ENCODE measurements at places on chromosomes 1 and 21.

DNA sequence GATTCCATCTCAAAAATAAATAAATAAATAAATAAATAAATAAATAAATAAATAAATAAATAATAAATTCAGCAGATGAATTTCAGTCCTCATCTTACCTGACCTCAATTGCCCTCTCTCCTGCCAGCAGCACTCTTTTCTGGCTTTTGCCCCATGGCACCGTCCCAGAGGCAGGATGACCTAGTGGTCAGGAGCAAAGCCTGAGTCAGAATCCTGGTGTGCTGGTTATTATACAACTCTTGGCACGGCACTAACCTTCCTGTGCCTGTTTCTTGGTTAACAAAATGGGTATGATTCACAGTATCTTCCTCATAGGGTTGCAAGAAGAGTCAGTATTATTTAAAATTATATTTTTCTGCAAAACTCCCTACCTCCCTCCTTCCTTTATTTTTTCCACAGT is 43.0 kb downstream of the NKAIN1 start:
- no peak for DNase-seq

DNA sequence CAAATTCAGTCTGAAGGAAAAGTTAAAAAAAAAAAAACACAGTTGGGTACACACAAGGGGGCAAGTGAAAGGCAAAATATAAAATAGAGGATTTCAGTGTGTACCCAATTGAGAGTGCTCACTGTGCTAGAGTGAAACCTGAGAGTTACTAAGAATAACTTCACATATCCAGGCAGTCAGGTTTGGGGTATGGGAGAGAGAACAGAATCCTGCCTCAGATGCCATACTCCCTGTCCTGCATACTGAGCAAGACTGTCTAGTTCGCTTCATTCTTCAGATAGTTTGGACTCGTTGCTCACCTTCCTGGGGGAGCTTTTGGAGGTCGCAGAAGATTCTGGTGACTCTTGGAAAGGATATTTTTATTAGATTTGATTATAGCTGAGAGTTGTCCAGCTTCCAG is 20.4 kb downstream of the CEP85 start:
- DNase-seq = no peak

DNA sequence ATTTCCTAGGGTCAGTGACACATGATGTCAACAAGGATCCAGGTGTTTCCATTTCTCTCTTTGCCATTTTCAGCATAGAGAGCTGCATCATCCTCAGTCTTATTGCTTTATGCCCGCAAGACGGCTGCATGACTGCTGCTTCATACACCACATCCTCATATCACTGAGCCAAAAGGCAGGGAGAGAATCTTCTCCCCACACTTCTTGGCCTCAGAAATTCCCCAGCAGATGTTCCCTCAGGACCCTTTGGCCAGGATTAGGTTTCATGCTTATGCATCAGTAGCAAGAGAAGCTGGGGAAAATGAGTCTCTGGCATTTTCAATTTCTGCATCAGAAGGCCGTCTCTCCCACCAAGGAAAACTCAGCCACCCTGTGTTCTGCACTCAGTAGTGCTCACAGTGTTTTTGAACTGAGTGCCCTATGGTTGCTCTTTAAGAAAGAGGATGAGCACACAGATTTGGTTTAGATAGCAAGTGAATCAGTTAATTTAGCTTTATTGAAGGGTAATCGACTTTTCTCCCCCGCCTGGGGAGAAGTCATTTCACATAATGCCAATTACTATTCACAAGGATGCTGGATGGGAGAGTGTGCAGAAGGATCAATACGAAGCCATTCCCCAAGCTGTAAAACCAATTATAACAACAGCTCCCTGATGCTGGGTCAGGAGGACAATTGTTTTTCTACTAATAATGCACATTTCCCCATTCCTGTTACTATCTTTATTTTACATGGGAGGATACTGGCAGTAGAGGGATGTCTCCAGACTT is 360.2 kb downstream of the HHIPL2 start:
- DNase-seq = no peak

DNA sequence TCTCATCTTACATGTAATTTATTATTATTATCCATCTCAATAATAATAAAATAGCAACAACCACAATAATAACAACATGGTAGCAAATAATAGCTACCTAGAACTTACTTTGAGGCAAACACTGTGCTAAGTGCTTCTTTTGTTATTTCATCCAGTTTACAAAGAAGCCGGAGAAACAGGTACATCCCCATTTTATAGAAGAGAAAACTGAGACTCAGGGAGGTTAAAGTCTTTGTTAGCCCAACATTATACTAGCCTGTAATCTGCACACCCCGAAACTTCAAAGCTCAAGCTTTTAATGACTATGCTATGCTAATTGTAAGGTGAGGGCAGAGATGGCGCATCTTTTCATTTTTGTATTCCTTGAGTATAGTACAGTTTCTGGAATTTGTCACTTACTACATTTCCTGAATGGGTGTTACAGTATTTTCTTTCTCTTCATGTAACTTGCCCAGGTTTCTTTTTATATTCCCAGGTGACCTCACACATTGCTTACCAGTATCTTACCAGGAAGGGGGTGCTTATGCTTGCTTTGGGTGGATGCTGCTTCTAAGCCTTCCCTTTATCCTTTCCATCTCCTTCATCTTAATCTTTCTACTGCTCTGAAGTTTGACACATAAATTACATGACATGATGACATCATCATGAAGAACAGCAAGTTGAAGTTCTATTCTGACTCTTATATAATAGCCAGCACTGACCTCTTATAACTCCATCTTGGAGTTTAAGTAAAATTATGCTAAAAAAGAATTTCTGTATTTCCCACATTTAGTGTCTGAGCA is 8.3 kb downstream of the GCLM start:
- DNase-seq = no peak

DNA sequence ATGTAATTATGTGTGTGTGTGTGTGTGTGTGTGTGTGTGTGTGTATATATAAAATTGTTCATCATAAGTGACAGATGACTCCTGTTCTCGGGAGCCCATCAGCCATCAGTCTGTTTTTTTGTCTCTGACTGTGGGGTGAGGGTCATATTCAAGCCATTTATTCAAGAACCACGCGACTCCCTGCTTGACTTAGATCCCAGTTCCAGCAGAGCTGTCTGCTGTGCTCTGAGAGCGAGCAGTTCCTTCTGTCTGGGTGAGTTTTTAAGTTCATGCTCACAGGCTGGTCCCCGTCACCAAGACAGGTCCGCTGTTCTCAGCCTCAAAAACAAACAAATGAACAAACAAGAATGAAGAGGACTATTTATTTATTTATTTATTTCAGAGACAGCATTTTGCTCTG is 18.3 kb upstream of the NPPB start:
- no peak for DNase-seq

DNA sequence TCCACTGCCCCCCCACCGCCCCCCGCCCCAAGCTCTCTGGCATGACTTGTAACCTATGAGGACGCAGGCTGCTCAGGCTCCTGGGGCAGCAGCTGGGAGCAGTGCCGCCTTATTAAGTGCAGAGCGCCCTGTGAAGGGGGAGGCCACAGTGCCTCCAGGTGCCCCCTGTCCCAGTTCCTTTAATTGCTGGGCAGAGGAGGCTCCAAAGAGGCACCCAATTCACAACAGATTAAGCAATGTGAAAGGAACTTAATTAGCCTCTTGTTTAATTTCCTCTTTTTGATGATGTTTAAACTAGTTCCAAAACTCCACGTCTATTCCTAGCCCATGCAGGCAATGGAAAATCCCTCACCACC is 3.0 kb downstream of the RXFP4 start:
- DNase-seq = no peak

GRCh38 chr21:28751176-28751575 is 241.5 kb downstream of the LTN1 start:
- no peak for DNase-seq

DNA sequence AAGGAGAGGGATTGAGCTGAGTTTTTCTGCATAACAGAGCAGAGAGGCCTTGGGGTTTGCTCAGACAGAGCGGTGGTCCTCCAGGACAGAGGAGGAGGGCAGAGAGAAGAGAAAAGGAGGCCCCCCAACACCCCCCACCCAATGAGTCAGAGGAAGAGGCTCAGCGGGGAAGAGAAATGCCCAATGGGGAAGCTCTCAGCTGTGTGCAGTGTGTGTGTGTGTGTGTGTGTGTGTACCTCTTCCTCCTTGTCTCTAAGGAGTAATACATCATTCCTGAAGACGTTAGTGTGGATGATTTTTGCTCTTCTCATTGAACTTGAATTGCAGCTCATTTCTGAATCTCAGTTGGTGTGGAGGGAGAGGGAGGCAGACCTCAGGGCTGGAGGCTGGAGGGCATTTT is 8.7 kb downstream of the TMPRSS3 start:
- no peak for DNase-seq

DNA sequence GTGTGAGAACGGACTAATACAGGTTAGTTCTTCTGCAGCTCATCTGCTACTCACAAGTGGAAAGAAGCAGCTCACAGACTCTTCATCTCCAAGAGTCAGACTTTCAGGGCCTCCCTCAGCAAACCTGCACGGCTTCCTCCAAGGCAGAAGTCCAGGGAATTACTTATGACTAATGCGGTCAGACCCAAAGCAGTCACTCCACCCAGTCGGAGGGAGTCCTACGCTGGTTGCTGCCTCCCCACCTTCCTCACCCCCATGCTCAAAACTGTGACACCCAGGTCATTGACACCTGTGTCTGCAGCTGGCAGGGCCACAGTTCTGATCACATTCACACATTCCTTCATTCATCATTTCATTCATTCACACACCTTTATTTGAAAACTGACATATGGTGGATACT is 38.4 kb upstream of the PRDM2 start:
- DNase-seq = no peak

DNA sequence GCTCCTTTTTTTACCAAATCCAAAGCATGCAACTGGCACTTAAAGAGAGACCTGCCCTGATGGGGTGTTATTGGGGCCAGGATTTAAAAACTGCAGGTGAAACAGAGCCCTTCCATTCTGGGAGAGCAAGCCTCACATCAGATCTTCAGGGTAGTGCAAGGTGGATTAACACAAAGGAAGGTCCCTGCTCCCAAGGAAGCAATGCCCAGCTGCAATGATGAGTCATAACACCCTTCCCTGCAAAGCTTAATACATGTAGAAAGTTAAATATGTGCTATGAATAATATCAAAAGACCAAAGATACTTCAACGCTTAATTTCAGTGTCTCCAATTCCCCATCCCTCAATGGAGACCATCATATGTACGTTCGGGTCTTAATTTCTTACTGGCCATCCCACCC is 508.0 kb downstream of the OMA1 start:
- DNase-seq = no peak

GRCh38 chr1:164265232-164265631 is 293.8 kb upstream of the PBX1 start:
- peak; percentile 0 for DNase-seq

DNA sequence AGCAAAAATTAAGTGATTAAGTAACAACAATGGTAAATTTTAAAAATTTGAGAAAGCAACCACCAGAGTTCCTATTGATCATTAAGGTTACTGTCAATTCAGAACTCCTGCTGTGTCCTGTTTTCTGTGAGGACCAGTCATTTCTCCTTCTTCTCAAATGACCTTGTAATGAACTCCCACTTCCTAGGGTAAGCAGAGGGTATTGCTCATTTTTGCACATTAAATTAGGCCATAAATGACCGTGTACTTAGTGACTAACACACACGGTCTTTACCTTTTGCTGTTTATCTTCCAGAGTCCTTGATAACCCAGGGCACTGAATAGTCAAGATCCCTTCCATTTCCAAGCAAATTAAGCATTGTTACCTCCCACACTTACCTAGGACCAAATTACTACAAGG is 227.5 kb upstream of the LYPLAL1 start:
- no peak for DNase-seq

DNA sequence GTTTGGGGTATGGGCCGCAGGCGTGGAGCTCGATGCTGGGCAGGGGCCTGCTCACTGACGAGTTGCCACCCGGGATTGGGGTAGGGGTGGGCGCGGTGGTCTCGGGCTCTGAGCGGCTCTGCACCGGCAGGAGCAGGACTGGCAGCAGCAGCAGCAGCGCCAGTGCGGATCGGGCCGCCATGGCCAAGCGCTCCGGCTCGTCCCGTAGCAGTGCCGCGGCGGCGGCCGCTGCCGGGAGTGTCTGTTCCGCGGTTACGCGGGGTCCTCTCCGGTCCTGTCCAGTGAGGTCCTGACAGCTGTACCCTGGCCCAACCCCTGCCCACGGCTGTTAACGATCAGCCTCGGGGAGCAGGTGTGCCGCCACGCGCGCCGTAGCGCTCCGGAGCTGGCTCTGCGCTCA is 26.5 kb downstream of the ADARB1 start:
- no peak for DNase-seq

- no peak for DNase-seq
These were observed 119.7 kb downstream of the PROX1 start for GRCh38 chr1:214107322-214108096.

GRCh38 chr1:18400347-18401102 is 80.2 kb upstream of the KLHDC7A start:
- no peak for DNase-seq

DNA sequence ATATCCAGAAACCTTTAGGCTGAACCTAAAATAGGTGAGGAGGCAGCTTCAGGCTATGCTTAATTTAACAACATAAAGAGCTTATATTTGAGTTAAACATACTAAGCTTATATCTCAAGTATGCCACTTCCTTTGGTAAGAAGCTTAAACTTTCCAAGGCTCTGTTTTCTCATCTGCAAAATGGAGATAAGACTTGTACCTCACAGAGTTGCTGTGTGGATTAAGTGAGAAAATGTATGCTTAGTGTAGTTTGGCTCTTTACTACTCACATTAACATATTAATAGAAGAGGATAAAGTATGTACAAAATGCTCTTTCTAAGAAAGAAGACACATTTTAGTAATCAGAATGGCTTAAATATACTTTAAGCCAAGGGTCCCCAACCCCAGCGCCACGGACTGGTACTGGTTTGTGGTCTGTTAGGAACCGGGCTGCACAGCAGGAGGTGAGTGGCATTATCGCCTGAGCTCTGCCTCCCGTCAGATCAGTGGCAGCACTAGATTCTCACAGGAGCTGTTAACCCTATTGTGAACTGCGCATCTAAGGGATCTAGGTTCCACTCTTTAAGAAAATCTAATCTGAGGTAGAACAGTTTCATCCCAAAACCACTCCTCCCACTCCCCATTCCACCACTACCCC is 77.2 kb downstream of the HS2ST1 start:
- no peak for DNase-seq

All from muscle of arm (tissue), 14 donors.